Stimulated activated CD4-positive, alpha-beta T cell treated with anti-CD3 and anti-CD28 coated beads, Interleukin-15, amount 100 ng/mL, for 1 hour (primary cell): ENCODE measurements at places on chromosomes 1 and 21.

GRCh38 chr1:155037043-155037442 is 3.4 kb downstream of the DCST1 start:
- DNase-seq = no peak

DNA sequence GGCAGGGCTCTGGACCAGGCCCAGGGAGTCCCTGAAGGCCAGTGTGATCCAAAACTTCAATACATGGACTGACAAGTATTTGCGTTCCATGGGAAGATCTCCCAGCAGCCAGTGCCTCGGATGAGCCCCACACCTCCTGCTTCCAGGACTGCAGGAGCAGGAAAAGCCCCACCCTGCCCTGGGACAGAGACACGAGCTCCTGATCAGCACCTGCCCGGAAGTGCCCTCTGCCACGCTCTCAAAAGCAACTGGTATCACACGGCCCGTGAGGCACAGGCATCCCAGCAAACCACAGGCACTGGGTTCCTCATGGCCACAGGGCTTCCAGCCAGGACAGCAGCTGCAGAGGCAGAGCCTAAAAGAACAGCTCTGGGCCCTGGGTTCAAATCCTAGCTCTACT is 48.6 kb downstream of the ACOT7 start:
- DNase-seq = no peak

DNA sequence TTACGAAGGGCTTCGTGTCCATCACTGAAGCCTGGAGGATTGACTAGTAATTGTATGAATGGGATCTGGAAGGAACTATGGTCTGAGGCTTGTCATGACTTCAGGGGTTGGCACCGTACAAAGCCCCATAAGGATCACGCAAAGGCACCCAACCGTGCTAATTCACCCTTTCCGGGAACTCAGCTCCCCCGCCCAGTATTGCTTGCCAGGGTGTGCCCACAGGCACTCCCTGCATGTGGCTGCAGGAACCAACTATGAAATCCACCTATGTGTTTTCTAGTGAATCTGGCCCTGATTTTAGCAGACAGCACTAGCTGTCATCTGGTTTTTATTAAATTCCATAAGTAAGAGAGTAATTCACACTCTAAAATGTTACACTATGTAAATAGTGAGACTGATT is 139.2 kb downstream of the TM2D1 start:
- DNase-seq = no peak

DNA sequence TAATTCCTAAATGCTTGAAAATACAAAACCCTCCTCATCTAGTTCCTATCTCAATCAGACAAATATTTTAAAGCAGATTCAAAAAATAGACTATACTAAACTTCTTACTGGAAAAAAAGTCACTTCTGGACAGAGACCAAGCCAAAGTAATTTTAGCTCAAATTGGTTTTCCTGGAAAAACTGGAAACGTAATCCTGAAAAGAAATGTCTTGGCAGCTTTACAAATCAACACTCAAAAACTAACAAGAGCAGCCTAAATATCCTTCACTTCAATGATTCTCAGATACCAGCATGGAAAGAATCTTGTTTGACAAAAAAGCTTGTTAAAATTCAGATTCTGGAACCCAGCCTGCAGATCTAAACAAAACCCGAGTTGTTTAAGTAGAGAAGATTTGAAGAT is 9.1 kb upstream of the GPR88 start:
- no peak for DNase-seq

- DNase-seq = no peak
Observed at GRCh38 chr1:18954270-18955071, 2.0 kb downstream of the IFFO2 start.

- no peak for DNase-seq
Observed at GRCh38 chr1:67053535-67053784, 488 bp downstream of the SLC35D1 start.

DNA sequence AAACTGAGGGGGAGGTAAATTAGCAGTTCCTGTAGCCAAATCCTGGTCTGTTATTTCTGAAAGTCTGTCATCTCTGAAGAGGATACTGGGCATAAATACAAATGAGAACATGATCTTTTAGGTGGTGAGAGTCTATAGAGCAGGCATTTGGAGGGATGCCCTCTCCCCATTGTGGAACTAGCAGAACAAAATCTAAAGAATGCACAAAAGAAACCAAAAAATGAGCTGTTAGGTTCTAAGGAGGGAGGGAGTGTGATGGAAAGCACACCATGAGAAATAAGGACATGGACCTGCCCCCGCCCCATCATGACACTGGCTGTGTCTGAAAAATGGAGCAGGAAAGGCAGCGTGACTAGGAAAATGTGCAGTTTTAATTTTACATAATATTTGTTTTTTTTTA is 262.0 kb downstream of the KIF26B start:
- no peak for DNase-seq

DNA sequence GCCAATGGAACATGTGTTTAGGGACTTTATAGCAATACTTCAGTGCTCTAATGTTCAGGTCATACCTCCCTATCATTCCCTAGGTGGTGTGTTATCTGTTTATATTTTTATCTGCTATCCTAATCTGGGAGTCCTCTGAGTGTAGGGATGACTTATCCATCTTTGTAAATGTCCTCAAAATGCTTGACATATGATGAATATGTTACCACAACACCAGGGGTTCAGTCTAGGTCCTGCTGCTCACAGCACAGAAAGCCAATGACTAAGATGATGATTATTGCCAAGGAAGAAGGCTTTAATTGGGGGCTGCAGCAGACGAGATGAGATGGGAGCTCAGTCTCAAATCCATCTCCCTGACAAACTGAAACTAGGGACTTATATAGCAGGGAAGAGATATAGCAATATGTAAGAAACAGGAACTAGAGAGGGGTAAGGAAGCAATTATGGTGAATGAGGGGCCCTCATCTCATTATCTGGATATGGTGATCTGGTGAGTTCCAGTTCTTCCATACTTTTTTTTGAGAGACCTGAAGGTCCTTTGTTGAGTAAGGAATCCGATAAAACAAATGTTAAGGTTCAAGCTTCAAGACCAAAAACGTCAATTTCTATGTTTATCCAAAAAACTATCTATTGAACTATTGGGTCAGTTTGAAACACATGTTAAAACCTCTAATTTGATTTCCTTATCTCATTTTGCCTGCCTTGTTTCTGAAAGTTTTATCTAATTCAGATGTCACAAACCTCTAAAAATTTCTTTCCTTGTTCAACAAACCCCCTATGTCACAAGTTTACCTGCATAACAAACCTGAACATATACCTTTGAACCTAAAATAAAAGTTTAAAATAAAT is 256.7 kb upstream of the CACYBP start:
- DNase-seq = no peak

DNA sequence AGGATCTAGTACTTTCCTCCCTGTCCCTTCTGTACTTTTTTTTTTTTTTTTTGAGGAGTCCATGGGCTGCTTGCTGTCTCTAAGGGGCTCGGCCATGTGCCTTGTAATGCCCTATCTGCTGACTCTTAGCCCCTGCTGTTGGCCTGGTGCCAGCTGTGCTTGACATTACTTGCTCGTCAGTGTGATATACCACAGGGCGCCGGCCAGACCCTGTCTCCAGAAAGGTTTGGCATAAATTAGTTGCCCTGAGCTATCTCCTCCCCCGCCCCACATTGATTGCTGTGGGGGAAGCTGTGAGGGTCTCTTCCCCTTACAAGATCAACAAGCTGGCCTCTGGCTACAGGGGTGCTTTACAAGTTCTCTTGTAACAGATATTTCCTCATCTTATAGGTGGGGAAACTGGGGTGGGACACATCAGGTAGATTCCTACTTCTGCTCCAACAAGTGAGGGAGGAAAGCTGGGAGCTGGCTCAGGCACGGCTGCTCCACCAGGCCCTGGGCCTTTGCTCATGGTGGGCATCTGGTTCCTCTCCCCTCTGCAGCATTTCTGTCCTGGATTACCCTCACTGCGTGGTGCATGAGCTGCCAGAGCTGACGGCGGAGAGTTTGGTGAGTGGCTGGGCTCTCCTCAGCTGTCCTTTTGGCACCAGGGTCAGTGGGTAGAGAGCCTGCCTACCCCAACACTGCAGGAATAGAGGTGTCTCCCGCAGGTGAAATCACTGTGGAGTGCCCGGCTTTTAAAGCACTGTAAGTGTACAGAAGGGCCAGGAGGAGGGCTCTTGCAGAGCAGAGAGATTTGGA is 15.6 kb downstream of the STRIP1 start:
- DNase-seq = no peak

DNA sequence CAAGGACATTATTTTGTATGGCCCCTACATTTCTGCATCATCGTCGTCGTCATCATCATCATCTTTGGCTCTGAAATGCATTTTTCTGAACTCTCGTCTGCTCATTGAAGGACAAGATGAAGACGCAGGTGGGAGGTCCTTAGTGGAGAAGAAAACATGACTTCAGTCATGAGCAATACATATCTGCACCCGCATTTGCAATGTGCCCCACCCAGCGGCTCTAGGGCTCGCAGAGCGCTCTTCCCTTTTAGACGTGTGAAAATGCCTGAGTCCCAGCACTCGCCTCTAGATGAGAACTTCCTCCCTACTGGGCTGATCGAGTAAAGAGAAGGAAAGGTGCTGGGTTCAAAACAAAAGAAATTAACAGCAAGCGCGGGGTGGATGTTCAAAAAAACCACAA is 10.1 kb downstream of the C1orf174 start:
- DNase-seq = no peak

DNA sequence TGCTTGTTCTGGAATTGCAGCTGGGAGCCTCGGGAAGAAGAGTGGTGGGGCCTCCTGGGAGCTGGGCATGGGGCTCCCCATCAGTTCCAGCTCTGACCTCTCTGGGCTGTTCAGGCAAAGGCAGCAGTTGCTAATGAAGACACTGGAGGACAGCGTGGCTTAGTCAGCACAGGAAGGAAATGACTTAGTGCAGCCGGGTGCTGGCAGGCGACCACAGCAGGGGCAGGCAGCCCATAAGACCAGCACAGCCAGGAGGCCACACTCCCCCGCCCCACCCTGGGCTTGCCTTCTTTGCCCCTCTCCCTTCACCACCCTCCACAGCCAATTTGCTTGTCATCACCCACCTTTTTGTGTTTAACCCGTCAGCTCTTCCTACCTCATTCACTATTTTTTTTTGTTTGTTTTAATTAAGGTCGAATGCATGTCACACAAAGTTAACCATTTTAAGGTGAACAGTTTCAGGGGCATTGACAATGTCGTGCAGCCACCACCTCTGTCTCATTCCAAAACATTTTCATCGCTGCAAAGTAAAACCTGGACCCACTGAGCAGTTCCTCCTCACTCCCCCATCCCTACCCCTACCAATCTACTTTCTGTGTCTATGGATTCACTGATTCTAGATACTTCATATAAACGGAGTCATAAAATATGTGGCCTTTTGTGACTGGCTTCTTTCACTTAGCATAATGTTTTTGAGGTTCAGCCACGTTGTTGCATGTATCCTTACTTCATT is 10.9 kb downstream of the OLIG2 start:
- DNase-seq = no peak

- no peak for DNase-seq
Observed at GRCh38 chr1:87299661-87300060, 29.0 kb upstream of the LMO4 start.

DNA sequence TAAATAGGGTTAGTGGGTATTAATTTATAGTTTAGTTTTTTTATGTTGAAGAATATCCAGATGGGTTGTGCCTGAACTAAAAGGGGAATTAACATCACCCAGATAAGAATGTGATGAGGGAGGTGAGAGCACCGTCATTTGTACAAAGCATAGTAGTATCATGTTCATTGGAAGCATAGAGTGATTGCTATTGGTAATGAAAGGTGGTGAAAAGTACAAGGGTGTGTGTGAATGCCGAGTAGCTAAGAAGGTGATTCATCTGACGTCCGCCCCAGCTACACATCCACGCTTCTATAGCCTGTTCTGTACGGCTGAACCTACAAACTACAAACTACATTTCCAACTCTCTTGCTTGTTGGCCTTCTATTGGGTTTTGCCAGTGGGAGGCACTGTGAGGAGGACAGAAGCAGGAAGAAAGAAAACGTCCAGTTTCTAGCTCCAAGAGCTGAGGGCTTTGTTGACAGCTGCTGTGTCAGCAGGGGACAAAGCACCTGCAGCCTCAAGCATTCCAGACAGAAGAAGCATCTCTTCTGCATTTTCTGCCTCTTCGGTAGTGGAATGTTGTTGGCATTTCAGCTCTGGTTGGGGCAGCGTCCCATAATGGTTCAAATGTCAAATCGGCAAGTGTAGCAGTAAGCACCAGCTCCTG is 404.8 kb downstream of the KCTD3 start:
- DNase-seq = no peak

DNA sequence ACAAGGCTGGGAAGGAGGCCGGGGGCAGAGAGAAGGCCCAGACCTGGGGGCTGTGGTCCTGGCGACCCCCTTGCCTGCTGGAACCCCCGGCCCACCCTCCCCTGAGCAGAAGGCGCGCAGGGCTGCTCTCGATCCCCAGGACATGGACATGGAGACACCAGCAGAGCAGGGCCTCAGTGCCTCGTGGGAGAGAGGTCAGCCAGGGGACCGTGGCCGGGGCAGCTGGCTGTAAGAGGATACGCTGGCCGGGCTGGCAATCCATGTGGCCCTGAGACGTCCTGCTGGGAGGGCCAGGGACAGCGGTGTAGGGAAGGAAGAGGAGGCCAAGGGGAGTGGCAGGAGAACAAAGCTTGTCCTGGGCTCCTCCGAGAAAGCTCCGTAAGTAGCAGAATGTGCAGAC is 132.2 kb downstream of the CASZ1 start:
- no peak for DNase-seq

GRCh38 chr1:46008585-46008984 is 123.8 kb downstream of the PIK3R3 start:
- no peak for DNase-seq

GRCh38 chr21:31172328-31172727 is 134.1 kb upstream of the KRTAP19-8 start:
- no peak for DNase-seq

DNA sequence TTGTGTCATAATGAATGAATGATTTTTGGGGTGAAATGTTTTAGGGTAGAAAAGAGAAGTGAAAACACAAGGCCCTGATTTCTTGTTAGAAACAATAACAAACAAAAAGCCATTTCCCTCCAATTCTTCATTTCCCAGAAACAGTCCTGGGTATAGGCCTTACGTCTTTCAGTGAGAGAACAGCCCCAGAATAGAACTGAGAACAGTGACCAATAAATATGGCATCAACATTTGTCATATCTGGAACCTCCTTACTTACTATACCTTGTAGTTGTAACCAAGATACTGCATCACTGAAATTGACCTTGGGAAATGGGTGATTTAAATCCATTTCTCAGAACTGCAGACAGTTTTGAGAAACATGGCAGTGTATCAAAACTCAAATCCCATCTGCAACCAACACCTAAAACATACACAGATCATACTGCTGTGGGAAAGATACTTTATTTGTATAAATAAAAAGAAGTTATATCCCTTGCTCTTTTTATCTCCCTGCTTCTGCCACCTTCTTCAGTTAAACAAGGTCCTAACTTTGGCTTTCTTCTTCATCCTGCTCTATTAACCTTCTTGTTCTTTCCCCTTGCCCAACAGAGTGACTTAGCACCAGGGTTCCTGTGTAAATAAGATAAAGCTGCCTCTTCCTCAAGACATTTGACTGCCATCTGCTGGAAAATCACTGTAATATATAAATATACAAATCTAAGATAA is 19.5 kb downstream of the XKR8 start:
- no peak for DNase-seq

- no peak for DNase-seq
Observed at GRCh38 chr1:109846162-109846561, 64.5 kb upstream of the CSF1 start.

GRCh38 chr1:61233121-61233660 is 150.8 kb downstream of the NFIA start:
- DNase-seq = no peak
